ENCODE measurements at places on chromosomes 2 and 18.

GRCh38 chr2:166404831-166405568, 29.3 kb upstream of the SCN9A start:
- DNase-seq = no peak

DNA sequence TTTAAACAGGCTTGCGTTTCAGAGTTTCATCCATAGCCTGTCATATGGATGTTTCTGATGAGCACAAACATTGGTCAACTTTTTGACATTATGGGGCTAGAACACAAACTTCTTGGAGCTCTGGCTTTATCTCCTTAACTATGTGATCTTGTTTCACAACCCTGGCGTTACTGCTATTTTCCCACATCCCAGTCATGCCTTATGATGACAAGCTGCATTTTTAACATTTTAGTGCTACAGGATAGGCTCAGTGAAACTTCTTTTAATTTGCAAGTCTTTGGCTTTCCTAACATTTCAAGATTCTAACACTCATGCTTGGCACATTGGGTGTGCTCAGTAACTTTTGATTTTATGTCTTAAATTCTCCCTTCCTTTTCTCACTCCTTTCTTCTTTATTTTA, 21.0 kb upstream of the PDE1A start:
- no peak for DNase-seq

- DNase-seq = no peak
Observed at GRCh38 chr2:180524499-180524898, 455.9 kb upstream of the UBE2E3 start.

DNA sequence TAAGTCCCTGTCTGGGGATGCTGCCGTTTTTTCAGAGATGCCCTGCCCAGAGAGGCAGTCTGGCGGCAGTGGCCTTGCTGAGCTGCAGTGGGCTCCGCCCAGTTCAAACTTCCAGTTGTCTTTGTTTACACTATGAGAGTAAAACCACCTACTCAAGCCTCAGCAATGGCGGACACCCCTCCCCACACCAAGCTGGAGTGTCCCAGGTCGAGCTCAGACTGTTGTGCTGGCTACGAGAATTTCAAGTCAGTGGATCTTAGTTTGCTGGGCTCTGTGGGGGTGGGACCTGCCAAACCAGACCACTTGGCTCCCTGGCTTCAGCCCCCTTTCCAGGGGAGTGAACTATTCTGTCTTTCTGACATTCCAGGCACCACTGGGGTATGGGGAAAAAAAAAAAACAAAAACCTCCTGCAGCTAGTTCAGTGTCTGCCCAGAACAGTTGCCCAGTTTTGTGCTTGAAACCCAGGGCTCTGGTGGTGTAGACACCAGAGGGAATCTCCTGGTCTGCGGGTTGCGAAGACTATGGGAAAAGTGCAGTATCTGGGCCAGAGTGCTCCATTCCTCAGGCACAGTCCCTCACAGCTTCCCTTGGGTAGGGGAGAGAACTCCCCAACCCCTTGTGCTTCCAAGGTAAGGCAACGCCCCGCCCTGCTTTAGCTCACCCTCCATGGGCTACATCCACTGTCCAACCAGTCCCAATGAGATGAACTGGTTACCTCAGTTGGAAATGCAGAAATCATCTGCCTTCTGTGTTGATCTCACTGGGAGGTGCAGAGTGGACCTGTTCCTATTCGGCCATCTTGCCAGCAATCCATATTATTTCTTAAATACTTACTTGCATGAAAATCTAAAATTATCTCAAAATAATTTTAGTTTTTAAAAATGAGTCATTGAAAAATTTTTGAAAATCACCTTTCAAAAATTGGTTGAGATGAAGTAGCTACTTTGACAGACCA, 338.0 kb downstream of the OSR1 start:
- no peak for DNase-seq

DNA sequence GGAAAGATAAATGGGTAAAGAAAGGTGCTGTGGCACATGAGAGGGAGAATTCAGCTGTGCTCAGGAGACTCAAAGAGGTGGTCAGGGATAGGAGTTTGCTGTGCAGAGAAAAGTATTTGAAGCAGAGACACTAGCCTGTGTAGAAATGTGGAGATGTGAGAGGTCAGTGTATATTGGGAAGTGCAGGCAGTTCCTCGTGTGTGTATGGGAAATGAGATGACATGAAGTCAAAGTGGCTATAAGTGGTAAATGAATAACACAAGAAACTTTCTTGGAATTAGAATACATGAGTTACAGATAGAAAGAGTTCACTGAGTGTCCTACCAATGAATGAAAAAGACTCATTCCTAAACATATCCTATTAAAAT, 11.6 kb downstream of the MAP3K20 start:
- DNase-seq = no peak

- DNase-seq = no peak
Observed at GRCh38 chr2:3662239-3662638, 4.2 kb downstream of the ALLC start.
